Effector memory CD8-positive, alpha-beta T cell (primary cell): ENCODE measurements at places on chromosomes 2 and 18.
A peak's percentile ranks its signal among the peaks of the same experiment; 100 is the strongest.

DNA sequence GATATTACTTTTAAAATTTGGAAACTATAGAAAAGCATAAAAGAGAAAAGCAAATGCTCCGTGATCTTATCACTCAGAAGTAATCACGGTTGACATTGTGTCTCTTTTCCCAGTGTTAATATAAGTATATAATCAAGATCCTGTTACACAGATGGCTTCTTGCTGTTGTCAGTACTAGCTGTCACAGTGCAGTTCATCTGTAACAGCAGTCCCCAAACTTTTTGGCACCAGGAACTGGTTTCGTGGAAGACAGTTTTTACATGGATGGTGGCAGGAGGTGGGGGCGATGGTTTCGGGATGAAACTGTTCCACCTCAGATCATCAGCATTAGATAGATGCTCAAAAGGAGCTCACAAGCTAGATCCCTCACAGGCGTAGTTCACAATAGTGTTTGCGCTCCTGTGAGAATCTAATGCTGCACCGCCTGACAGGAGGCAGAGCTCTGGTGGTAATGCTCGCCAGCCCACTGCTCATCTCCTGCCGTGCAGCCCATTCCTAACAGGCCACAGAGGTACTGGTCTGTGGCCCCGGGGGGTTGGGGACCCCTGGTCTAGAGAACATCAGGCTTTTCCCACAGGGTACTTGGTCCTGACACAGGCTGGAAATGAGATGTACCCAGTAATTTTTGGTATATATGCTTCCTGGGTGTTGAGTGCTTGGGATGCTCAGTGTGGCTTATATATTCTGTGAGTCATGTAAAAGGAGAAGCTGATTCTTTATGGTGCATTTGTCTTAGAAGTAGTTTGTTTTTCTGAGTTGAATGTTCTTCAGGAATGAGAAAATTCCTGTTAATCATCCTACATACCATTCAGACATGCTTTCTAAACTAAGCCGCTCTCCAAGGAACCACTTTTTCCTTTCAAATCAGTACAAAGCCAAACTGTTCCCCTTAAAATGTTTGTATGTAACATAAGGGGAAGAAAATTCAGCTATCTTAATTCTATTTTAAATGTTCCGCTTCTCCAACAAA is 121.8 kb downstream of the NCK2 start:
- no peak for DNase-seq

GRCh38 chr2:141824790-141825189 is 306.0 kb downstream of the LRP1B start:
- DNase-seq, result no peak

GRCh38 chr18:49041435-49042245 is 90.9 kb upstream of the SMAD7 start:
- DNase-seq, result peak; percentile 47

- DNase-seq, result no peak
Measured at GRCh38 chr2:69689466-69689865, 45.9 kb upstream of the AAK1 start.

- DNase-seq, result no peak
Measured at GRCh38 chr2:215110918-215111317, 27.5 kb downstream of the ABCA12 start.

GRCh38 chr2:114752425-114752824 is 310.0 kb downstream of the DPP10 start:
- DNase-seq, result no peak

DNA sequence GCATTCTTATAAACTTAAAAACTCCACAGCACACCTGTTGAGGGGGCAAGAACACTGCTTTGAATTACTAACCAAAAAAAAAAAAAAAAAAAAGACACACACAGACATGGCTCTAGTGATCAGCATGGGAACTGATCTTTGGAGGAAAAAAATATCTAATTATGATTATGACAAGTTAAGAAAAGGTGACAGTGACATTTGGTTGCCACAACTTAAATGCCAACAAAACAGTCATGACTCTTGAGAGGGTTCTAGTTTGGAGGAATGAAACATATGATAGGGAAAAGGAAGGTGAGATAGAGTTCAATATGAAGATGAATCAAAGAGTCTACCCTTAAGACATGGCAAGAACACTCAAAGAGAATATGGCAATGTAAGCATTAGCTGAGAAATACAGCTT is 20.6 kb downstream of the USP37 start:
- DNase-seq, result no peak

- DNase-seq, result no peak
Measured at GRCh38 chr2:204008352-204008751, 71.8 kb downstream of the ICOS start.

DNA sequence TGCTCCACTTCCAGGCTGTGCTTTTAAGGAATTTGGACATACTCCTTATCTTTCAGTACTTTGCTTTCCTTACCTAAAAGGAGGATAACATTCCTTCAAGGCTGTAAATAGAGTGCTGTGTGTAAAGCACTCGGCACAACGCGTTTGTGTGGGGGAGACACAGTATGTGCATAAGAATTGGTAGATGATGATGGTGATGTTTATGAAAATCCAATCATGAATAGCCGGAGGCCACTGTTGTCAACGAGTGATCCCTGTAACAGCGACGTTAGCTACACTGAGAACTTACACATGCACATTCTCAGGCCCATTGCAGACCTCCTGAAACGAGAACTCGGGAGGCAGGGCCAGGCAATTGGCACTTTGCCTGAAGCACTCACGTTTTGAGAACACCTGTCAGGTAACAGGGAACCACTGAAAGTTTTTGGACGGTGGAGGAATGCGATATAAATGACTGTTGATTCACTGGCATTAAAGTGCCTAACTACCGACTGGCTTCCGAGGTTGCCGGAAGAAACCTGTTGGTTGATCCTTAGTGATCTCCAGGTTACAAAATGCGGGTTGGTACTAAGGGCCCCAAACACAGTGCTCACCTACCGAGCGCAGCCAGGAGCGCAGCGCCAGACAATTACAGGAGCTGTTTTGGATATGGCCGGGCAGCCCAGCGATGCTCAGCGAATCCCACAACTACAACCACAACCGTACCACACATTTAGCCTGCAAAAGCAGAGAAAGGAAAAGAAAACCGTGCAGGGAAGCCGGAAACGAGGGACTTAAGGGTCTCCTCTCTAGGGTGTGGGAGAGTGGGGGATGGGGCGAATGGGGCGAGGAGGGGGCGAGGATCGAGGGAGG is 1.0 kb upstream of the MAP4K4 start:
- no peak for DNase-seq

GRCh38 chr2:99877963-99878362 is 264.4 kb downstream of the AFF3 start:
- DNase-seq, result no peak

DNA sequence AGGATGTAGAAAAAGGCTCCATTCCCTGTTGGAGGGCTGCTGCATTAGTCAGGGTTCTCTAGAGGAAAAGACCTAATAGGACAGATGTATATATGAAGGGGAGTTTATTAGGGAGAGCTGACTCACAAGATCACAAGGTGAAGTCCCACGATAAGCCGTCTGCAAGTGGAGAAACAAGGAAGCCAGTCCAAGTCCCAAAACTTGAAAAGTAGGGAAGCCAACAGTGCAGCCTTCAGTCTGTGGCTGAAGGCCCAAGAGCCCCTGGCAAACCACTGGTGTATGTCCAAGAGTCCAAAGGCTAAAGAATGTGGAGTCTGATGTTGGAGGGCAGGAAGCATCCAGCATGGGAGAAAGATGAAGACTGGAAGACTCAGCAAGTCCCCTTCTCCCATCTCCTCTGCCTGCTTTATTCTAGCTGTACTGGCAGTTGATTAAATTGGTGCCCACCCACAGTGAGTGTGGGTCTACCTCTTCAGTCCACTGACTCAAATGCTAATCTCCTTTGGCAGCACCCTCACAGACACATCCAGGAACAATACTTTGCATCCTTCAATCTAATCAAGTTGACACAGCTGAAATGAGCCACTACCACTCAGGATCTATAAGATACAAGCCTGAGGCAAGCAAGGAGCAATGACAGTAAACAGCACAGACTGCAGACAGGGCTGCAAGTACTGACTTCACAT is 30.0 kb upstream of the ATG16L1 start:
- DNase-seq, result no peak

GRCh38 chr2:187118331-187119099 is 269.5 kb upstream of the ZSWIM2 start:
- no peak for DNase-seq

DNA sequence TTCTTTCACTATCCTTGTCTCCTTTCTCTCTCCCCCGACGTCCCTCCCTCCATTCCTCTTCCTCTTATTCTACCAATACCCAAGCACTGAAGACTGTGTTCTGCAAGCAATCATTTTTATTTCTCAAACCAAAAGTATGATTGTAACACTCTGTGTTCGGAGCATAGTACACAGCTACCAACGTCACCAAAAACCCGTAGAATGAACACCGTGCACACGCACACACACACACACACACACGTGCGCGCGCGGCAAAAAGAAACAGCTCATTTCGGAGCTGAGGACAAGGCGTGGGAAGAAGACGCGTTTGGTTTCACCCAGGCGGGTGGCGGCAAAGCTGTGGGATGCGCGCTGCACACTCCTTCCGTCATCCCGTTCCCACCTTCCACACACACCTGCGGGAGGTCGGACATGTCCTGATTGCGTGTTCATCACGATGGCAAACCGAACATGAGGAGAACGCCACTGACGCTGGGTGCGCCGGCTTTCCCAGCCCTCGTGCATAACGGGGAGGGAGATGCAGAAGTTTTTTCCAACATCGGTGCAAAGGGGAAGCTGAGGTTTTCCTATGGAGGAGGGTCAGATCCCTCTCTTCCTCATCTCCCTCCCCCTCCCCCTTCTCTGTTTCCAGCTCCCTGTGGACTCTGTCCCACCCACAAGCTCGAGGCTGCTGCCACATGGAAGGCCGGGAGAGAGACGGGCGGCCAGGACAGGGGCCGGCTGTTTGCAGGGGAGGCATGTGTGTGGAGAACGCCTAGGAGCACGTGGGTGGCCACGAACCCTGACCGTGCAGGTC is 20.4 kb downstream of the MBP start:
- no peak for DNase-seq

DNA sequence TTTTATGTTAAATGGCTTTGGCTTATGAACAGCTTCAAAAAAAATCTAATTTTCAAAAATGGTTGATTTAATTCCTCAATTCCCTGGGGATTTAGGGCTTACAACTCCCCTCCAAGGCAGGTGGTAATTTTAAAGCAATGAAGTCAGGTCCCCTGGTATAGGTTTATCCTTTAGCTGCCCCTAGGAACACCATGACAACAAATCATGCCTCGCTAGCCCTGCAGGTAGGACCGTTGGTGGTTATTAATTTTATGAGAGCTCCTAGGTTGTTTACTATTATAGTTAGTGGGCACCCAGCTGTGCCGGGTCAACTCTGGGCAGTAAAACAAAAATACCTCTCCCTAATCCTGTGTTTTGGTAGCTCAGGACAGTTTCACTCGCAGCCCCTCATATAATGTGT is 26.2 kb upstream of the MBOAT2 start:
- DNase-seq, result no peak

DNA sequence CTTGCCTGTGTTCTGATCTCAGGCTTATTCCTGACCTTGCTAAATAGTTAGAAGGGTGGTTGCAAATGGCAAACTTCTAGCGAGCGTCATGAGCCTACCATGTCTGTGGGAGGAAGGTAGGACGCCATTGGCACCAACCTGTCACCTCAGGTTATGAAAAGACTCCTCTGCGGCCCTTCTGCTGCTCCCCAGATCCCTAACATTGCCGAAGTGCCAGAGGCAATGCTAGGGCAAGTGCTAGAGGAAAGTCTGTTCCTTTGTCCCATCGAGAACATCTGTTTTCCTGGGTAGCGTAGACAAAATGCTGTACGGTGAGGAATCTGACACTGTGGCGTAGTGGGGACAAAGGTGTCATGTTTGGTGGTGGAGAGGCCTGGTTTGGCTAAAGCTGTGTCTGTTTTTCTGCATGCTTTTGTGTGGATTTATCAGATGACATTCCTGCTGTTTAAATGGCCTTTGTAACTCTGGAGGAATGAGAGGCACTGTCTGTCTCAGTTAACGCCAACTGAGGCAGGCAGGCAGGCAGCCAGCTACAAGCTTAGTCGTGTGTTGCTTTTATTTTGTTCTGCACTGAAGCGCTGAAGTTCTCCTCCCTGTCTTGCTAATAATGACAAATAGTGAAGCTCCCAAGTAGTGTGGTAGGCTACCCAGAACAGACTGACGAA is 94.1 kb downstream of the PRPF40A start:
- no peak for DNase-seq

- no peak for DNase-seq
Measured at GRCh38 chr2:239583879-239584859, 183.3 kb upstream of the HDAC4 start.

DNA sequence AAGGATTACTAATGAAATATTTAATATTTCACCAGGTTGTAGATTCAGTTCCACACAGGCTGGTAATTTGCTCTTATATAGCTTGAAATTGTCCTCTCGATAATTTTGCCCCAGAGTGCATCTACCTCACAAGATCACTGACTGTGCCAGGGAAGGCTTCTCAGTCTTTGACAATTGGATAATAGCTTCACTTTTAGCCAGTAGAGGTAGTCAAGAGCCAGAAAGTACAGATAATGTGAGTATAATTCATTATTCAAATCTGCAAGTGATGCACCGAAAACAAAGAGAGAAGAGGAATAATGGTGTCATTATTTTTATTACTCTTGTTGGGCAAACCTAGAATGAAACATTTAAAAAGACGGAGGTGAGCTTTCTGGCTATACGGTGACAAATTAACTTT is 292.8 kb downstream of the EN1 start:
- DNase-seq, result no peak

DNA sequence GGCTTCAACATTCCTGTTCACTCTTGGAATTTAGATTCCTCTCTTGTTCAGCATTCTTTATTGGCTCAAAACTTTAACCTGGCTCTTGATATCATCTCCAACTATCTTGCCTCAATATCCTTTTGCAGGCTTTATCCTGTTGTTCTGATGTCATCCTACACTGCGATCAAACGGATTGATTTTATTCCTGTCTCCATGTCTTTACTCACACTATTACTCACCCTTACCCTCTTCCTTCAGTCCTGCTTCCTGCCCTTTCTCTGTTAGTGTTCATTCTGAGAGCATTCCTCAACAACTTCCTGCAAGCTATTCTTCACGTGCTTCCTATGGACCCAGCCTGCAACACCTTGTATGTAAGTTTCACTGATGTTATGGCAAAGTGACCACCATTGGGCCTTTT is 264.7 kb downstream of the RNF152 start:
- DNase-seq, result no peak

DNA sequence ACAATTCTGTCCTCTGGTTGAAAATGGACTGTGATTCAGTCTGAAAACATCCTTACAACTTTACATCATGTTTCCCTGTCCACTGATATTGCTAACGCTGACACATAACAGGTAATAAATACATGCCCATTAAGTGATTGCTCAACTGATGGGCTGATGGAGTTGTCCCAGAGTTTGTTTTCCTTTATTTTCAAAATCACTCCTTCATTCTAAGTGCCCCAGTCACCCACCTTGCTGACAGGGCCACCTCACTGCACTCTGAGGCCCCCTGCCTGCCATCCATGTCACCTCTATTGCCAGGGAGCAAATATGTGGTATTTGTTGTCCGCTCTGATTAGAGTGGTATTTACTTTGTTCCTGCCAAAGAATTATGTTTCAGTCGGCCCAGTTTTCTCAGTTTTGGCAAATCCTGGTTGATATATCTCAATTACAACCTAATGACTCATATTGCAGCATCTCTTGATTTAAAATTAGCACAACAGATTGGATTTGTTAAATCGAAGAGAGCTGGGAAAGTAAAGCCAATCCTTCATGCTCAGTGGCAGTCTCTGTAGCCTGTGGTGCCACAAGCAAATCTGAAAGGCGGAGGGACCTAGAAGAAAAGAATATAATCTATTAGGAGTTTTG is 105.1 kb downstream of the RDH14 start:
- no peak for DNase-seq
